ENCODE measurements at places on chromosomes 13 and 19.

DNA sequence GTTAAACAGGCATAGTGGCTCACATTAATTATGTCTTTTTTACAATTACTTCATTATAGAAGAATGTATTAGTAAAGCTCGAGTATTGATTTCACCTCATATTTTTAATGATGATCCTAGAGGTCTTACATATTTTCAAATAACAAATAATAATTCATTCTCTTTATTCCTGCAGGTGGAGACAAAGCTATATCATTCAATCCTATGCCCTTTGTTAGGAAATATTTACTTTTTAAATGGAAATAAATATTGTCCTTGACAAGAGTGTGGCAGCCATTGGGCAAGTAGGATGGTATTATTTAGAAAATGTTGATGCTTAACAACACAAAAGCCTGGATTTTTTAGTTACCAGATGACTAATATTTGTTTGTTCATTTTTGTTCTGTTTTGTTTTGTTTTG is 127.6 kb downstream of the COG6 start:
- DNase-seq: no peak

DNA sequence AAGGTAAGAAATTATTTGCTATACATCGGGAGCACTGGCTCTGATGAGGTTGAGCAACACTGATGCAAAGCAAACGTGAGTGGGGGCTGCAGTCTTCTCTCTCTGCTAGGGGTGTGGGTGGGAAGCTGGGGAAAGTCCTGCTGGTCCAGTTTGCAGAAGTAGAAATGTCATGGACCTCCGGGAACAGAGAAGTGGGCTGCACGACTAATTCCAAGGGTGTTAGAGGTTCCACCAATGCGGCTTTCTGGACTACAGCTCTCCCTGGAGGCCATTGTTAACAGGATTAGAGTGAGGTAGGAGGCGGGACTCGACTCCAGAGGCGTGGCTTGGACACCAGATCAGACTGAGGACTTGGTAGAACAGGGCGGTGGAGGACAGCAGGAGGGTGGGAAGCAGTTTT is 5.7 kb upstream of the FBXO27 start:
- DNase-seq: peak; percentile 41

- peak; percentile 55 for DNase-seq
Observed at GRCh38 chr19:33767898-33768413, 28.7 kb upstream of the KCTD15 start.

- no peak for DNase-seq
Observed at GRCh38 chr13:112757759-112758086, 67.9 kb downstream of the ATP11A start.

DNA sequence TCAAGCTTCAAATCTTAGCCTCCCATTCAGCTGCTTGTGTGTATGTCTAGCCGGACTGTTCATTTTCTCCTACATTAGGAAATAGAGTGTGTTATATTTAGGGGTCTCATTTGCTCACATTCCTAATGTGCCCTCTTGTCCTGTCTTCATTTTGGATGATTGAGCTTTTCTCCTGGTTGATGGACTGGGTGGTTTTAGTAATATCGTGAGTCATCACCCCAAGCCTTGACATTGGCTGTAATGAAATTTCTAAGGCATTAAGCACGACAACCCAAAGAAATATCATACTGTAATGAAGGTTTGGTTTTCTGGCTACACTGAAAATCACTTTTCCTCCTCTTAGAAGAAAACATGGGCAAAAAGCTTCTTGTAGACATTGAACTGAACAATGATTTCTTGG is 110.7 kb upstream of the WASF3 start:
- DNase-seq: no peak

- no peak for DNase-seq
Observed at GRCh38 chr19:41029524-41030432, 38.7 kb downstream of the CYP2B6 start.

DNA sequence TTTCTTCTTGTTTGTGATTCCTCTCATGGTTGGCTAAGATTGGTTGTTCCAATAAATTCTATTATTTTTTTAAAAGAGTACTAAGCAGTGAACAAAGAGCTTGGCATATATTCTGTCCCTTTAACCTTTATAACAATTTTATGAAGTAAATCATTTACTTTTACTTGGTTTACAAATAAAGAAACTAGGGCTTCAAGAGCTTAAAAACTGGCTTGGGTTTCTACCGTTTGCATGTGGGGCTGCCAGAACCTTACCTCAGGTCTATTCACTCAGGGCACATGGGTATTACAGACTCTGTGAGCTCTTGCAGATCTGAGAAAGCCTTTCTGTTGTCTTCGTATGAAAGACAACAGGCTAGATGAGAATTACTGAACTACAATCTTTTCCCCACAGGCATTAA is 13.3 kb downstream of the N4BP2L1 start:
- DNase-seq: no peak

DNA sequence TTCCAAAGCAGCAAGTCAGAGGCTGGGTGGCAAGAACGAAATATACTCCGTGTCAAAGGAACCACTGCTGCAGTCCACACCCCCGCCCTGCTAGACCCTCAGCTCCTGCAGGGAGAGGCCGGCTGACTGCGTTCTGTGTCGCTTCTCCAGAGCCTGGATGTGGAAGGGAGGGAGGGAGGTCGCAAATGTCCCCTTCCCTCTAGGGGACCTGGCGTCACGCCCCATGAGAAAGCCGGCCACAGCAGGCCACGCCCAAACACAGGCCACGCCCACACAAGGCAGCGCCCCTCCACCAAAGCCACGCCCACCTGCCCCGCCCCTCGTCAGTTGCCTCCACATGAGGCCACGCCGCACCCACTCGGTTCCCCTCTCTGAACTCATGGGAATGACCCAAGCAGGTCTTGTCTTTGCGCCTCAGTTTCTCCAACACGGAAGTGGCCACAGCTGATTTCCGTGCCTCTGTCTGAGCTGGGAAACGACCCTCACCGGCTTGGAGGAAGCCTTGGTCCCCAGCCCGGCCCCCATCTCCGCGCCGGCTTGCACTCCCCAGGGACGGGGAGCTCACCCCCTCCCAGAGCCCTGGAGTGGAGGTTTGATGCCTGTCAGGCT is 38.4 kb upstream of the TCF3 start:
- peak; percentile 71 for DNase-seq

- no peak for DNase-seq
Observed at GRCh38 chr19:10892256-10892655, 20.9 kb downstream of the CARM1 start.

- DNase-seq: no peak
Observed at GRCh38 chr19:1671716-1672037, 19.3 kb upstream of the TCF3 start.
